ENCODE measurements at places on chromosomes 4 and X.

GRCh38 chr4:21452931-21453330, 495.6 kb downstream of the KCNIP4 start:
- H3K4me3 ChIP-seq = no peak overlapping the region
- no peak for DNase-seq
- H3K27me3 ChIP-seq = no peaks in the 10 kb centered on the region
- no peaks in the 10 kb centered on the region for H3K36me3 ChIP-seq
- no peak overlapping the region for H3K27ac ChIP-seq

DNA sequence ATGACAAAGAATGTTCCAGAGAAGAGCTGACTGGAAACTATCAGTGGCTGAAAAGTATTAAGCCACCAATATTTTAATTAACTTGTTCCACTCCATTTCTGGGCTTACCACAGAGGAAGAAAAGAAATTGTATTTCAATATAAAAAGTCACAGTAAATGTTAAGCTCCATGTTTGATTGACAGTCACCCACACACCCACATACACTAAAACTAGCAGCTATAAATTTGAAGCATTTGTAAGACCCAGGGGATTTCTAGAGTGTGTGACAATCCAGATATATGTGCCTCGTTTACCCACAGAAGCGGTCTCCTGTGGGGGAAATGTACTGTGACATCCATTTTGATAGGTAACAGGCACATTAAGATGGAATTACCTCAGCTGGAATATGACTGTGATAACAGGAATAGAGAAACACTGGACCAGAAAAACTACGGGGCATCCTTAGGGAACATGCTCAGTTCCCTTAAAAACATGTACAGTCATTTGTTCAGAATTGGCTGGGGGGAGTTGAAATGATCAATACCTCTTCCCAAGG, 39.0 kb upstream of the RASGEF1B start:
- H3K27ac ChIP-seq = no peak overlapping the region
- H3K4me1 ChIP-seq = no peaks in the 10 kb centered on the region
- H3K4me3 ChIP-seq = no peak overlapping the region
- H3K27me3 ChIP-seq = 0 out of 2 replicates have a peak, but pooled peaks cover 3% of the 10 kb centered on the region
- no peak for DNase-seq

DNA sequence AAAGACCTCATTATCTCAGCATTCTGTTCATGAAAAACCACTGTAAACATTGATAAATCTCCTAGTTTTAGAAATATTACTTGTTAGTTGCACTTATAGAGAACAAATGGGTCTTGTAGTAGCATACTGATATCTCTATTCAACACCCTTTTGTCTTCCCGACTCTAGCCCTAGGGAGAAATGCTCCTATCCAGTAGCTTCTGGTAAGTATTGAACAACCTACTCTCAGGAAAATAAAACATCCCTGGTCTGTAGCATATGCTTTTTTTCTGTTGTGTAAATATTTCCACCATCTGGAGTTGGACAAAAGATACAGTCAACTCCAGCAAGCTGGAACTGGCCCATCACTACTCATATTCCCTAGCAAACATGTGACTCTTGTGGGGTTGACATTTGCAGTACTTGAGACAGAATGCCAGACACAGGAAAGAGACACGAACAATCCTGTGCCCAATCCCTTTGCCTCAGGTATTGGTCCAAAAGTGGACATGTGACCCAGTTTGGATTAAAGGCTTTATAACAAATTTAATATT, 188.2 kb downstream of the GC start:
- no peak overlapping the region for H3K27ac ChIP-seq
- H3K27me3 ChIP-seq = no peaks in the 10 kb centered on the region
- DNase-seq = no peak
- no peaks in the 10 kb centered on the region for H3K4me1 ChIP-seq
- no peaks in the 10 kb centered on the region for H3K36me3 ChIP-seq

- no peaks in the 10 kb centered on the region for H3K27me3 ChIP-seq
- no peaks in the 10 kb centered on the region for H3K36me3 ChIP-seq
- no peak overlapping the region for H3K27ac ChIP-seq
- no peaks in the 10 kb centered on the region for H3K4me1 ChIP-seq
- H3K4me3 ChIP-seq = no peak overlapping the region
- DNase-seq = no peak
Observed at GRCh38 chrX:78618987-78619386, 40.1 kb downstream of the RTL3 start.

GRCh38 chrX:101416691-101417090, 8.7 kb downstream of the HNRNPH2 start:
- no peak overlapping the region for H3K4me3 ChIP-seq
- H3K36me3 ChIP-seq = peaks cover 20% of the 10 kb centered on the region
- no peak for DNase-seq
- peaks cover 17% of the 10 kb centered on the region for H3K4me1 ChIP-seq
- no peaks in the 10 kb centered on the region for H3K27me3 ChIP-seq

GRCh38 chrX:4944767-4945166, 1231.3 kb upstream of the PRKX start:
- H3K27me3 ChIP-seq = no peaks in the 10 kb centered on the region
- H3K4me3 ChIP-seq = no peak overlapping the region
- H3K4me1 ChIP-seq = no peaks in the 10 kb centered on the region
- H3K36me3 ChIP-seq = no peaks in the 10 kb centered on the region
- no peak for DNase-seq

DNA sequence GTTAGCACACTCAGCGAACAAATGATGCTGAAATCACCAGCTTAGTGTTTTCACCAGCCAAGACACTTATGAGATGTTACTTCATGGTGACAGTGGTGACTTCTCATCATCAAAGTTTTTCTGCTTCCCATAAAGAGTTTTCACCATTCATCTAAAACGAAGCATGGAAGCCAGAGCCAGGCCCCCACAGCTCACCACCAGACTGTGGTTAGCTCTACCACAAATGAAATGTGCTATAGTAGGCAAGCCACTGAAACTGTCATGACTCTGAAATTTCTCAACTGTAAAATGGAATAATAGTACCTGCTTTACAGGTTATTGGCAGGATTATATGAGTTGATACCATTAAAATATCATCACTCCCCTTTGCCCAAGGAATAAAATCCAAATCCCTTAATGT, 56.4 kb upstream of the HHIP start:
- no peak for DNase-seq
- no peak overlapping the region for H3K27ac ChIP-seq
- H3K4me3 ChIP-seq = no peak overlapping the region

- no peak overlapping the region for H3K4me3 ChIP-seq
- H3K36me3 ChIP-seq = no peaks in the 10 kb centered on the region
- H3K27ac ChIP-seq = no peak overlapping the region
- no peaks in the 10 kb centered on the region for H3K4me1 ChIP-seq
- H3K27me3 ChIP-seq = no peaks in the 10 kb centered on the region
- DNase-seq = no peak
Observed at GRCh38 chr4:85391589-85392410, 83.2 kb upstream of the ARHGAP24 start.

- H3K4me3 ChIP-seq = no peak within 1 kb of the TSS
- no peak within 1 kb of the TSS for H3K27ac ChIP-seq
- DNase-seq = no peak
Observed at GRCh38 chrX:105822138-105823091, at the start of gene NRK. Gene NRK, plus strand, starts transcription at chrX:105822539. Its CDS starts 307 bp downstream, at chrX:105822846.

DNA sequence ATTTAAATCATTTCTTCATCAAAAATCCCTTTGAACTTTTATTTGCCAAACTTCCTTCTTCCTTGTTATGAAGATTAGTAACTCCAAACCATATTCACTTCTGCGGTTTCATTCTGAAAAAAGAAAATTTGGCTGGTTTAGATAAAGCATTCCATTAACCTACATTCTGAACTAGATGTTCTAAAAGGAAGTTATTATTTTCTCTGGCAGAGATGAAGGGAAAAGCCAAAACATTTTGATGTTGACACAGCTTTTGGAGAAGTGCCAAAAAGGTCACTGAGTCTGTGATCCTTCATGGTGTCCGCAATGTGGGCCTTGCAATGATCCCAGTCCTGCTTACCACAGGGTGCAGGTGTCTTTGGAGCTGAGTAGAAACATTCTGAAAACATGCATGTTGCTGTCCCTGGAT, 36.0 kb downstream of the CXCL8 start:
- peaks cover 2% of the 10 kb centered on the region for H3K4me1 ChIP-seq
- H3K27me3 ChIP-seq = no peaks in the 10 kb centered on the region
- DNase-seq = peak; percentile 65

GRCh38 chr4:163200727-163201349, 34.1 kb upstream of the NAF1 start:
- H3K36me3 ChIP-seq = no peaks in the 10 kb centered on the region
- 0 out of 2 replicates have a peak, but pooled peaks cover 4% of the 10 kb centered on the region for H3K4me1 ChIP-seq
- H3K27ac ChIP-seq = peak overlapping the region; percentile 61
- peak; percentile 36 for DNase-seq

GRCh38 chrX:129323115-129323514, 200.2 kb downstream of the SMARCA1 start:
- H3K27me3 ChIP-seq = no peaks in the 10 kb centered on the region
- no peak overlapping the region for H3K4me3 ChIP-seq
- no peak for DNase-seq
- no peaks in the 10 kb centered on the region for H3K36me3 ChIP-seq
- H3K27ac ChIP-seq = no peak overlapping the region
- no peaks in the 10 kb centered on the region for H3K4me1 ChIP-seq

GRCh38 chr4:142155347-142155746, 519.0 kb downstream of the IL15 start:
- no peak overlapping the region for H3K4me3 ChIP-seq
- H3K4me1 ChIP-seq = no peaks in the 10 kb centered on the region
- H3K27me3 ChIP-seq = no peaks in the 10 kb centered on the region
- no peak for DNase-seq
- H3K27ac ChIP-seq = no peak overlapping the region
- H3K36me3 ChIP-seq = no peaks in the 10 kb centered on the region

GRCh38 chr4:84932462-84932861, 34.0 kb downstream of the WDFY3 start:
- no peaks in the 10 kb centered on the region for H3K4me1 ChIP-seq
- no peaks in the 10 kb centered on the region for H3K36me3 ChIP-seq
- H3K27me3 ChIP-seq = no peaks in the 10 kb centered on the region

DNA sequence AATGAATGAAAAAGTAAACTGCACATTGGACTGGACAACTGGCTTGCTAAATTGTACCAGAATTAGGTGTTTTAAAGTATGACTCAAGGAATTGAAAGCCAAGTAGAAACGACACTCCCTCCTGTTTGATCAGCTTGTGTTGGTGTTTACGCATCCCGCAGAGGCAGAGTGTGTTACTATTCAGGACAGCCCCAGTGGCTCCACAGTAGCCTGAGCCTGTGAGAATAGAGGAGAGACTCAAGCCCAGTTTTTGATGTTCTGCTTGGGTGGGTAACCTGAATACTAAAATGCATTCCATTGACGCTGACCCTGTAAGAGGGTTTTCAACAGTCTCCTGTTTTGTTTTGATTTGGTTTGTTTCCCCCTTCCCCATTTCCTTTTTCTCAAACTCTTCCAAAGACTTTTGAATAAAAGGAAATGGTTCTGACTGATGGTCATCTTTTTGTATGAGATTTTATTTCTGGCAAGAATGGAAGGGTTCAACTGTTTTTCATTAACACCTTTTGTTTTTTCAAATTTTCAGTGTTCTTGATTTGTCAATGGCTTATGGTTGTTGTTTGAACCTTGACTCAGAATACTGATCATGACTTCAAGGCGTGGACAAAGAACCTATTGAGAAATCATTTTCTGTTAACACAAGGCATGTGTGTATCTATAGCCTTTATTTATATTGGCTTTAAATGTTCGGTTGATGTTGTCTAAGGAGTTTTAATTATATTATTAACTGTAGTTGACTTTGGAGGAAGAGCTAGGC, 10.2 kb downstream of the ADGRL3 start:
- no peak overlapping the region for H3K4me3 ChIP-seq
- H3K4me1 ChIP-seq = no peaks in the 10 kb centered on the region
- H3K36me3 ChIP-seq = no peaks in the 10 kb centered on the region
- DNase-seq = no peak

- DNase-seq = no peak
- H3K27ac ChIP-seq = no peak overlapping the region
- H3K4me3 ChIP-seq = no peak overlapping the region
- no peaks in the 10 kb centered on the region for H3K4me1 ChIP-seq
- H3K27me3 ChIP-seq = no peaks in the 10 kb centered on the region
Observed at GRCh38 chrX:149837167-149837566, 43.8 kb upstream of the MAGEA8 start.
